ENCODE measurements at places on chromosomes 2 and 18. TPM values are rescaled to one million over a fixed set of nuclear protein-coding genes. Genes with fewer than 3 reads are reported as not detected.

The RSAD2 gene
- 1.00 TPM for total RNA-seq

GRCh38 chr2:106562268-106563186 lies 75.4 kb downstream of the CD8B2 start:
- DNase-seq: no peak

GRCh38 chr2:120360307-120360855 lies 14.4 kb downstream of the INHBB start:
- no peak for DNase-seq

DNA sequence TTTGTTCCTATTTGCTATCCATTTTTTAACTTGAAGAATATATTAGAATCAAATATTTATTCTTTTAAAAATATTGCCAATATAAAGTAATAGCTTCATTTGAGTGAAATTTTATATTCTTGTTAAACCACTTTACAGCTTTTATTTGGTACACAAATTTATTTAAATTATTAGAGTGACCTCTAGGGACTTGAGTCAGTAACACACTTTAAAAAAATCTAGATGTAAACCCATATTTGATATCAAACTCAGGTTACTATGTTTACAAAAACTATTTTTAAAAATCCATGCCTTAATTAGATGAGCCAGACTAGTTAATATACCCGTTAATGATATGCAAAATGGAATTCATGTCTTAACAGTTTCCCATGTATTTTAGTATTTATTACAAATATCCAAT lies 134.6 kb downstream of the MAP4K4 start:
- DNase-seq: no peak

GRCh38 chr2:56589835-56590234 lies 406.0 kb downstream of the CCDC85A start:
- no peak for DNase-seq

The PRKAG3 gene
- not detected for total RNA-seq

The IL36B gene
- total RNA-seq: not detected

The DTNA gene
- total RNA-seq: not detected

The ARHGAP15 gene
- 41.3 TPM for total RNA-seq

The FAM210A gene
- total RNA-seq: 38.3 TPM

GRCh38 chr2:23492337-23492675 lies 107.3 kb downstream of the KLHL29 start:
- no peak for DNase-seq

GRCh38 chr18:61939046-61939674 lies 46.4 kb upstream of the RNF152 start:
- no peak for DNase-seq
